Ovary (tissue), 10 donors: ENCODE measurements at places on chromosomes 3 and 15.
A peak's percentile ranks its signal among the peaks of the same experiment; 100 is the strongest.

DNA sequence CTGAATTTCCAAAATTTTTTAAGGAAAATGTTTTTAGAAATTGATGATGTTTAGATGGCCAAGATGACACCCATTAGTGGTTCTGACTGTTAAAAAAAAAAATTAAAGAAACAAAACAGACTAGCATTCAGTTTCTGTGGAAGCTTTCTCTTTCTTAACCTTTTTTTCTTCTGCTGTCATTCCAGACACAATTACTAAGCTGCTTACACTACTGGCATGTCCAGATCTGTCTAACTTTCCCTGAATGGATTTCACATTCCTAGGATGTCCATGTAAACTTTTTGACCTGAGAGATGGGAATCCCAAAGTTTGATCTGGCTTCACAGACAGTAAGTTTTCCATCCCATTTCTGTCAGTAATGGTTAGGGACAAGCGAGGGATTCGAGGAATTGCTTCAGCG lies 10.3 kb upstream of the MTMR10 start:
- no peak for DNase-seq

DNA sequence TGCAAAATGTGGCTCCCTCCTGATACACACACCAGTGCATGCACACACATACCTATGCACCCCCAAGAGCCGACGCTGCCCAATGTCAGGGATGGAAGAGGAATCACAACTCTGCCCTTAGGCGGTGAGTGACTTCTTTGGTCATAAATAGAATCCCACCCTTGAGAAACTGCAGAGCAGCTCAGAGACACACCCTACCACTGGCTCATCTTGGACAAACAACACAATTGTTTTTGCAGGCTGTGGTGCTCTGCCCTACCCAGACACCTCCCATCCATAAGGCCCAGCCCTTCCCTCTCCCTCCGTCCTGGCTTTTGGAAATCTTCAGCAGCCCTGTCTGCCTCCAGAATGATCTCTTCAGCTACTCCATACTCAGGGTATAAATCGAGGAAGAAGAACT lies 73.8 kb upstream of the HRH1 start:
- DNase-seq: no peak

DNA sequence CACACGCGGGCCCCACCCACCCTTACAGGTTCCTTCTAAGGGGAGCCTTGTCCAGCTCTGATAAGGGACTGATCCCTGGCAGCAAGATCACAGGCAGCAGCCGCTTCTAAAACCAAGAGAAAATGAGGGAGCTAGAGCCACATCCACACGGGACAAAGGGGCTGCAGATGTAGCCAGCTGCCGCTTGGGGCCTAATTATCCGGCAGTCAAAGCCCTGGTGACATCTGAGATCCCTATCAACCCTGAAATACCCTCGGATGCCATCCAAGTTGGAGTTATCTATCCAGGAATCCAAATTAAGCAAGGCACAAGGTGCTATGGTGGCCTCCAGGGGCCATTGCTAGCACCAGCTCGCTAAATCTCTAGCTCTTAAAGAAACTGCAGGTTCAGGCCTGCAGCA lies 248.3 kb downstream of the VPS13C start:
- DNase-seq: no peak

DNA sequence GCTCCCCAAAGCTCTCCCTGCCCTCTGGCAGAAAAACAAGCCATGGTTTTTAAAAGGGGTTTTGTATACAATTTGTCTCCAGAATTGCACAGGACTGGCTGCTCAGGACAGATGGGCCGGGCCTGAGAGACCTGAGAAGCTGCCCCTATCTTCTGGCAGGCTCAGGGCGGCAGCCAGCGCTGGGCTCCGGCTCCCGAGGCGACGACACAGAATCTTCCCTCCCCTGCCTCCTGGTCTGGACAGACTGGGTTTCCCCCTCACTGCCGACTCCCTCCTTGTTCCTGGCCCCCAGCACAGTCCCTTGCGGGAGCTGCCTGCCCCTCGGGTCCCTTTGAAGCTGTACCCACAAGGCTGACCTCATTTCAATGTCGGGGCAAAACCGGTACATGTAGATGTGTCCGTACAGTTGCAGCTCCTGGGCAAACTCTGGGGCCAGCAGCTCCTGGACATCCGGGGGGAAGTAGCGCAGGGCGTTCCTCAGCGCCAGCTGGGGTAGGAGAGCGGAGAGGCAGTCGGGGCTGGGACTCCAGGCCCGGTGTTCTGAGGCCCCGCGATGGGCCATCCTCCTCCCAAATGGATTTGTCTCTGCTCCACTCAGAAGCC lies 7.2 kb downstream of the UROC1 start:
- DNase-seq: no peak

- no peak for DNase-seq
These were observed 197.0 kb upstream of the ZPLD1 start for GRCh38 chr3:102237838-102238237.

- peak; percentile 44 for DNase-seq
These were observed 901 bp upstream of the CLN6 start for GRCh38 chr15:68230157-68231100.

GRCh38 chr3:52146811-52147210 lies 7.4 kb downstream of the POC1A start:
- no peak for DNase-seq

DNA sequence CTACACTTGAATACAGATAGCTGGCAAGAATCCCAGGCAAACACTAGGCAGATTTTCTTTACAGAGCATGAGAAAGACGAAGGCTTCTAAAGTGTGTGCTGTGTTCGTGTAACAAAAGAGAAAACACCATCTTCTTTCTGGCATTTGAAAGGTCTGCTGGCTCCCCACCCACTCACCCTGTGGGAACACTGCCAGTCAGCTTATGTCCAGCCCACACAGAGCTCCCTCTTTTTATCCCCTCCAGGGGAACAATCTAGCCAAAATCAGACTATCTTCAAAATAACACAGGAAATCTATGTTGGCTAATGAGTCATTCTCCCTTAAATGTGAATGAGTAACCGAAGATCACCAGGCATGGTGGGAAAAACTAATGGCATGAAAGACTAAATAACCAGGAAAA lies 45.6 kb upstream of the PAQR5 start:
- no peak for DNase-seq

DNA sequence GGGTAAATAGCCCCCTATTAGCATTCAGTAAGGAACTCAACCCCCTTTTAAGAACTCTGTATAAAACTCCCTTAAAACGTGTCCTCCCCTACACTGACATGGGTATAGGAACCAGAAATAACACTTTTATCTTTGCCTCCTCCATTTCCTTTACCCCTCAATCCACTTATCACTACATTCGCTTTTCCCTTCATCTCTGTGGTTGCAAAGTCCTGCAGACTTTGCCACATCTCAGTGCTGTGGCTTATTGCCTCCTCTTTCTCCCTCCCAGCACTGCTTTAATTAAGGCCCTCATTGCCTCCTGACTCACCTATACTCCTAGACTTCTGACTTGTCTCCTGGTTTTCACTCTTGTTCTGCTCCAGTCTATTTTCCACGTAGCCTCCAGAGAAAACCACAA lies 94.3 kb upstream of the GADL1 start:
- DNase-seq: no peak

GRCh38 chr3:35437381-35437780 lies 201.9 kb upstream of the ARPP21 start:
- DNase-seq: no peak

DNA sequence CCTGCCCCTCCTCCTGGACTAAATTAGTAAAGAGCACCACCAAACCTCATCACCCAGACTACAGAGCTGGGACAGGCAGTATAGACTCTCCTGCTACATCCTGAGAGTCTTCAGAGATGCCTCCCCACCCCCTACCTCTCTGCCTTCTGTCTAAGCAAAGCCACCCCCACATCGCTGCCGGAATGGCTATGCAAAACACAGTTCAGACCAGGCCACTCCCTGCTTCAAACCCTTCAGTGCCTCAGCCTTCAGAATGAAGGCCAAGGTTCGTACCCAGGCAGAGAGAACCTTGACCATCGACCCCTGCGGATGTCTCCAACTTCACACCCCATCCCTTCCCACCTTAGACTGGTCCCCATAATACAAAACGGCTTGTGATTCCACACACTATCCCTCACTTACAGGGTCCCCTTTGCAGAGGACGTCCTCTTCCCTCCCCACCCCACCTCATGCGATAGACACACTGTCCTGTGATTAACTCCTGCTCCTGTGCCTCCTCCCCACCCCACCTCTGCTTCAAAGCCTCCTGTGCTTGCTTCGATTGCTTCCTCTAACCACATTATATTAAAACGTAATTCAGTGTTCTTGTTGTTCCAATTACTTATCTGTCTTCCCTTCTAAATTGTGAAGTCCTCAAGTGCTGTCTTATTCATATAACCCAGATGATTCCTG lies 175.3 kb downstream of the UACA start:
- DNase-seq: no peak
